Activated T-cell treated with anti-CD3 and anti-CD28 coated beads for 1 hour (primary cell): ENCODE measurements at places on chromosomes 16 and 17.

DNA sequence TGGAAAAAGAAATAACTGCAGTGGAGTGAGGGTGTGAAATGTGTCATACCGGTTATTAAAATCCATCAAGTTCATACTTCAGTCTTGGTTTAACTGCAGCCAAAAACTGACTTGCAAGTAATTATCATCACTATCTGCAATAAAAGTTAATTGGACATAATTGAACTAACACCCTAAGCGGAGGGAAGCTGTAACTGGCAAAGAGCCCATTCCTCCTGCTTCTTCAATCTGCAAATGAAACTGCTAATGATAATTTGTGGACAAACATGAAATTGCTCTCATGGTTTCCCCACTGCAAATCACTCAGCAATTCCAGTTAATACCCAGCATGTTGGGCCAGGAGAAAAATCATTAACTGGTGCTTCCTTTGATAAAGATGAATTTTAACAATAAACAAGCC, 46.5 kb downstream of the FAM222B start:
- DNase-seq = no peak

DNA sequence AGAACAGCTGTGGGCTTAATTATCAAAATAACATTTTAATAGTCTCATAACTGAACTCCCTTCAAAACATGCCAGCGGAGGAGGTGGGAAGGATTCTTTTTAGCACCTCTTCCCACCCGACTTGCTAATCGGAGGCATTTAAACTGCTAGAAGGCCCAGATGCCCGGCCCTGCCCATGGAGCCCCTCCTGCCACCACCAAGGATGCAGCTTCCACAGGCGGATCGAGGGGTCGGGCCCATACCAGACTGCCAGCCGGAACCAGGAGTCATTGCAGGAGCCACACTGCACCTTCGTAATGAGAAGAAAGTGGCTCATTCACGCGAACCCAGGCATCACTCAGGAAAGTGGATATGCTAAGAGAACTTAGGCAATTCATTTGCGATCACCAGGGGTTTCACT, 201.2 kb downstream of the C16orf78 start:
- no peak for DNase-seq

GRCh38 chr16:399340-400019, 2.2 kb upstream of the DECR2 start:
- no peak for DNase-seq

GRCh38 chr17:44961921-44962350, 6.2 kb downstream of the C1QL1 start:
- DNase-seq = no peak

DNA sequence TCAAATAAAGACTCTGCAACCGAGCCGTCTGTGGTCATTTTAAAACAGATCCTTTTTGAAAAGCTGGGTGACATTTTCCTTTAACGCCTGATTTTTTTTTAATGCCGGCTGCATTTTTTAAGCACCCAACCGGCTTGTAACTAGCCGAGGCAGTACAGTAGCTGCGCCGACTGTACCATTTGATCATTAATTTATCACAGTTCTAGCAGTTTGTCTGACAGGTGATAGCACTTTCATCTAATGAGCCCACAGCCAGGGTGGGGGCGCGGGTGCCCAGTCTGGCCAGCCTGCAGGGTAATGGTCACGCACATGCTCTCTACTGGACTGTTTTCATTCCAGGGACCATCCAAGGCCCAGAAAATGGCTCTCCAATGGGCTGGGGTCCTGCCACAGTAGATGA, 68.8 kb downstream of the IRX5 start:
- no peak for DNase-seq

- no peak for DNase-seq
Measured at GRCh38 chr17:33962857-33963655, 292.0 kb upstream of the CCL2 start.
